ENCODE measurements at places on chromosomes 13 and 19.

DNA sequence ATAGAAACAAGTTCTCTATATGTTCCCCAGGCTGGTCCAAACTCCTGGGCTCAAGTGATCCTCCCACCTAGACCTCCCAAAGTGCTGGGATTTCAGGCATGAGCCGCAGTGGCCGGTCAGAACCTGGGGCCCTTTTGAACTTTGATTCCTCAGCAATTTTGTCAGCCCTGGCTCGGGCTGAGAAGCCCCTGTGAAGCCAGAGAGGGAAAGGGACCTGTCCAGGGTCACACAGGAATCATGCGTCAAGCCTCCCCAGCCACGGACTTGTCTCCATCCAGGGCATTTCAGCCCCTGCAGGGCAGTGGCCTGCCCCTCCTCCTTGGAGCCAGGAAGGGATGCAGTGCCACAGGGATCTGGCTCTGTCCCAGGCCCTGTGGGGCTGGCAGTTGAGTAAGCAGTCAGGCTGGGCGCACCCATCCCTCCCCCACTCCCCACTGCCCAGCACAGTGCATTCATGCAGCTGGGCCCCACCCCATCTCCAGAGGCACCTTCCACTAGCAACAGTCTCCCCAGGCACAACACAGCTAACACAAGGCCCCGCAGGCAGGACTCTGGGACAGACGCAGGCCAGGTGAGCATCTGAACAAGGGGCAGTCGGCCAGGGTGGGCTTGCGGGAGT is at the start of gene CAPS:
TSS of gene CAPS (plus strand) at position 516 of the 619 bp plus-strand sequence. CDS start 153 bp downstream, outside the sequence.
- DNase-seq: no peak

DNA sequence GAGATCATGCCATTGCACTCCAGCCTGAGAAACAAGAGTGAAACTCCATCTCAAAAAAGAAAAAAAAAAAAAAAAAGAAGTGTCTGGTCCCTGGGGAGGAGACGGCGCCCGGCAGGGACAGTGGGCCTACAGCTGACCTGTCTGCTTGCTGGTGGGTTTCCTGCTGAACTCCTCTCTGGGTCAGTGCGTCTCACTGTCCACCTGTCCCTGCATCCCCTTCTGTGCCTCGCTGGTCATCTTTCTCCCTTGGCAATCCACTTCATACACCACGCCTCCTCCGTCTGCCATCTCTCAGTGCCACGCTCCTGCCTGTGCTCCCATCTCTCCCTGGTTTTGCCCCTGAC is 63.4 kb downstream of the ACSBG2 start:
- no peak for DNase-seq

GRCh38 chr13:43369319-43369718 is 345.9 kb downstream of the DNAJC15 start:
- no peak for DNase-seq

- DNase-seq: no peak
Measured at GRCh38 chr13:87311165-87311564, 360.0 kb upstream of the SLITRK5 start.

GRCh38 chr13:113105032-113105920 is at the start of gene F7:
Gene F7 (plus strand): TSS chr13:113105791. CDS start chr13:113105842, 51 bp downstream.
- no peak for DNase-seq

Measured in CD4-positive, alpha-beta T cell treated with Interleukin-15 for 1 hour (primary cell).